ENCODE measurements at places on chromosomes 2 and 18. TPM values are rescaled to one million over a fixed set of nuclear protein-coding genes. Genes with fewer than 3 reads are reported as not detected.

DNA sequence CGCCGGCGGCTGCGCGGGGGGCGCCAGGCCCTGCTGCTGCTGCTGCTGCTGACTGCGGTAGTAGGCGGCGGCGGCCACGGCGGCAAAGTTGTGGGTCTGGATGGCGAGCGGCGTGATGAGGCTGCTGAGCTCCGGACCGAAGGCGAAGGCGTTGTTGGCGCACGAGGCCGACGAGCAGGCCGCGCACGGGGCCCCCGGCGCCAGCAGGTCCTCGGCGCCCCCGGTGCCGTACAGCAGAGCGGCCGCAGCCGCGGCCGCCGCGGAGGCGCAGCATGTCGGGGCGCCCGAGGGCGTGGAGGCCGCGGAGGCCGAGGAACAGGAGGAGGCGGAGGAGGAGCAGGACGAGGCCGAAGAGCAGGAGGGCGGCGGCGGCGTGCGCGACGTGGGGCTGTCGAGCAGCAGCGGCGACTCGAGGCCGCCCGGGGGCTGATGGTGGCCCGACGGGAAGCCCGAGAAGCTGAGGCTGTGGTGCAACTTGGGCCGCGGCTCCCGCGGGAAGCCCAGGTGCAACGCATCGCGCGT lies 1.8 kb downstream of the ZFP36L2 start:
- peak; percentile 49 for DNase-seq

GRCh38 chr2:43887176-43887575 lies 48.4 kb downstream of the ABCG8 start:
- no peak for DNase-seq

- DNase-seq, result peak; percentile 45
Measured at GRCh38 chr2:204177977-204178522, 241.5 kb downstream of the ICOS start.

GRCh38 chr18:10051877-10052631 lies 138.2 kb downstream of the VAPA start:
- peak; percentile 45 for DNase-seq

DNA sequence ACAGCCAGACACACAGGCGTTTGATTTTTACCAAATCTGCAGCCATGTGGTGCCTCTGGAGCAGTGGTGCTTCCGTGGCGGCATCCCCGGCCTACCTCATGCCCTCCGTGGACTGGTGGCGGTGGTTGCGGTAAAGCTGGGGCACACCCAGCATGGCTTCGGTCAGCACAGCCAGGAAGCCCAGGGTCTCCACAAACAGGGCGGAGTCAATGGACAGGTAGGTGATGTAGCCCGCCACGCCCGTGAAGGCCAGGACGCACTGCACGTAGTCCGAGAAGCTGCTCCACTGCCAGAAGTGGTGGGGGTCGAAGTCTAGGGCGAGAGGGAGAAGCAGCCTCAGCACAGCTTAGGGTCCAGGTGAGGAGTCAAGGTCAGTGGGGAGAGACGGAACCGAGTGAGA lies 32.4 kb downstream of the SLC66A2 start:
- DNase-seq, result no peak

DNA sequence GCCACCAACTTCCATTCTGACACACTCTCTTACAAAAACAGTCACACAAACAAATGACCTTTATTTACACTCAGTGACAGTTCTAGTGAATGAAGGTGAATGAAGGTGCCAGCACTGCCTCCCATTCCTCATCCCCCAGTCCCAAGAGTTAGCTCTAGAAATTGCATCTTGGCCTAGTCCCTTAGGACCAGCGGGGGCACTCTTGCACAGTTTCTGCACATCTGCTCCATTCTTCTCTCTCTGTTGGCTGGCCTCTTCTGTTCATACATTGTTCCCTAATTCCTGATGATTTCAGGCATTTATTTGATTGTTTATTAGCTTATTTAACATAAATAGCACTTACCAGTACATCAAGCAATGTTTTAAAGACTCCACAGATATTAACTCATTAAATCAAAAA lies 30.9 kb downstream of the GAREM1 start:
- DNase-seq, result no peak

DNA sequence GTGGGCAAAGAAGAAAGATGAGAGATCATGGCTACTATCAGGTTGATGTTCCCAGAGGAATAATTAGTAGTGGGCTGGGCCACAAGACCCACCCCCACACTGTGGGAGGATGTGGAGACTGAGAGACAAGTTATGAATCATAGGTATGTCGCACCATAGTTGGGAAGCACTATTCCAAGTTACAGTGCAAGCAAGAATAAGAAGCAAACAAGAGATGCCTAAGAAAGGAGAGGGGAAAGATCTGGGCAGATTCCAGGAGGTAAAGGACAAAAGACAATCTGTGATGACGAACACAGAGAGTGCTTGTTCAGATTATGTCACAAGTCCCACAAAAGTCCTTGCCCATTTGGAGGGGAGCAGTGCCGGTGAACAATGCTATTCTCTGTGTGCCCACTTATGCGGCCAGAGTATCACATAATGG lies 56.6 kb downstream of the FAM228A start:
- DNase-seq, result no peak

GRCh38 chr2:46386763-46387162 lies 89.6 kb downstream of the EPAS1 start:
- DNase-seq, result no peak

DNA sequence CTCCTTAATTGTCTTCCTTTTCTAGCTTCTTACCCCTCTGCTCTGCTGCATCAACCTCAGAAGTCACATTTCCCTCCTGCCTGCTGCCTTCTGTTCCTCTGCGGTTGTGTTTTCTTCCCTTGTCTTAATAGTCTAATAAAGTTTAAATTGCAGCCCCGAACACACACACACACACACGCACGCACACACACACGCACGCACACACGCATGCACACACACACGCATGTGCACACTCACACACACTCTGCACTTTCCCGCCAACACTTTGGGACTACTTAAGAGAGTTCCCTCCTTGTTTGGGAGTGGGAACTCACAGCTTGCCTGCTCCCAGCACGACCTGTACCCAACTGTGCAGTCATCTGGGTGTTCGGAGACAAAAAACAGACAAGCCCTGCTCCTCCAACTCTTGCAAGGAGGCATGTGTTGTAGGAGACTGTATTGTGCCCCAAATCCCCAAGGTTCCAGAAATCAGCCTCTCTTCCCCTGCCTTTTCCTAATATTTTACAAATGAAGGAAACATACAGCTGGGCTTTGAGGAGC lies 99.1 kb downstream of the SETBP1 start:
- no peak for DNase-seq

GRCh38 chr18:61466736-61467135 lies 133.5 kb downstream of the CDH20 start:
- no peak for DNase-seq

GRCh38 chr2:211494085-211494484 lies 937.7 kb downstream of the CPS1 start:
- DNase-seq, result no peak

The DES gene
- not detected for total RNA-seq

The HK2 gene
- total RNA-seq, result 3.1 TPM

The TBR1 gene
- not detected for total RNA-seq

The CDH2 gene
- total RNA-seq, result 1.8 TPM

The EFR3B gene
- total RNA-seq, result 1.3 TPM

The C2orf72 gene
- total RNA-seq, result under 0.01 TPM

The UGT1A1 gene
- total RNA-seq, result not detected

The OST4 gene
- 569 TPM for total RNA-seq

The LRP1B gene
- under 0.01 TPM for total RNA-seq
